ENCODE measurements at places on chromosomes 4 and X.

DNA sequence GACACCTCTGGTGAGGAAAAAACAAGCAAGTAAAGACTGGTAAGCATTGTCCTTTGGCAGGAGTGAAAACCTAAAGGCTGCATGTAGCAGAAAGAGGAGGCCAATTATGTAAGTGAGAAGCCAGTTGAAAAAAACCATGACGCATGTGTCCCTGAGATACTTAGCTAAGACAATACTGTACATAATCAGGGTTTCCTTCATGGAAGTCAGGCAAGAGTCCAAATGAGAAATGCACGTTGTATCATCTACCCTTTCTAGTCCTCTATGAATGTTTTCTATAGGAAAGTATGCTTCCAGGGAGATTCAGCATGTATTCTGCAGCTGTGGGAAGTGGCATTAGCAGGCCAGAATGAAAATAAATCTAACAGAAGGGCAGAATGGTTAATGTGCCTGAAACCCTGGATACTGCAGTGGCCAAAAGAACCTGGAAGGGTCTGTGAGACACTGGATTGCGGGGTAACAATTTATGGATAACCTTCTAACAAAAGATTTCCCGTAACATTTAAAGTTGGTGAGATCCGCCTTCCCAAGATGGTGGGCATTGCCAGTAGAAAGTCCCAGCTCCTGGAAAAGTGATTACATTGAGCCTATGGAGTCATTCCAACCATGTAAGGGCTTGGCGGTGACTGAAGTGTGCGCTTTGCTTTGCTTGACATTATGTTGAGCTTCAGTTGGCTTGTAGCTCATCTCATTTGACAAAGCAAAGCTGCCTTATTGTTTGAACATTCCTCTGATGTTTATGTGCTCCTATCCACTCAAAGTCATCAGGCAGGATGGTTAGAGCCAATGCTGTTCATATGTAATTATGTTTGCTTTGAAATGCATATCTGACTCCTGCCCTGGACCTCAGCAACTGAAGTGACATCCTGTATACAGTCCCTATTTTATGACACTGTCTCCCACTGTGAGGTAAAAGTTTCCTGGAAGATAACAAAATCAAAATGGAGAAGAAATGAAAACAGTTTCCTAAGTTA lies 200.4 kb downstream of the ARHGAP24 start:
- no peak for DNase-seq

GRCh38 chr4:154361450-154361849 lies 130.1 kb downstream of the DCHS2 start:
- DNase-seq: no peak

DNA sequence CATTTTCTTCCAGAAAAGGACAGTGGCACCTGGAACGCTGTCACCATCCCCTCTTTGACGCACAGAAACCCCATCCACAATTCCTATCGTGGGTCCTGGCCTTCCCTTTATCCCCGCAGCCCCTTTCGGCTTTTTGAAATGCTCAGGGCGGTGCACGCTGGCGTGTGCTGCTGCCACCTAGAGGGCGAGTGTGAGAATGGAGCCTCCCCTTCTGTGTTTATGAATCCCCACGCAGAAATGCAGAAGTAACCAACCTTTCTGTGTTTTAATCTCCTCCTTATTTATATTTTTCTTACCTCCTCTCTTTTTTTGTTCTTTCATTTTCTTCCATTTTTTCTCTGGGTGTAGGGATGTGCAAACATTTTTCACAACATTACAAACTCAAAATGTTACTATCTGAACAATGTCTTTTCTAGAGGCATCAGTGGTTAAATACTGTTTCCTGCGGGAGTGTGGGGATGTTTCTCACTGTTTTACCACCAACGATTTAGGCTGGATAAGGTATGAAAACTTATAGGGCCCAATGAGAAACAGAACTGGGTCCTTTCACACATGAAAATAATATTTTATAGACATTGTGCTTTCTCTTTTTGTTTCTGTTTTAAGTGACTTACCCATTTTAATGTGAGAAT lies 50.0 kb downstream of the TMA16 start:
- DNase-seq: peak; percentile 60

DNA sequence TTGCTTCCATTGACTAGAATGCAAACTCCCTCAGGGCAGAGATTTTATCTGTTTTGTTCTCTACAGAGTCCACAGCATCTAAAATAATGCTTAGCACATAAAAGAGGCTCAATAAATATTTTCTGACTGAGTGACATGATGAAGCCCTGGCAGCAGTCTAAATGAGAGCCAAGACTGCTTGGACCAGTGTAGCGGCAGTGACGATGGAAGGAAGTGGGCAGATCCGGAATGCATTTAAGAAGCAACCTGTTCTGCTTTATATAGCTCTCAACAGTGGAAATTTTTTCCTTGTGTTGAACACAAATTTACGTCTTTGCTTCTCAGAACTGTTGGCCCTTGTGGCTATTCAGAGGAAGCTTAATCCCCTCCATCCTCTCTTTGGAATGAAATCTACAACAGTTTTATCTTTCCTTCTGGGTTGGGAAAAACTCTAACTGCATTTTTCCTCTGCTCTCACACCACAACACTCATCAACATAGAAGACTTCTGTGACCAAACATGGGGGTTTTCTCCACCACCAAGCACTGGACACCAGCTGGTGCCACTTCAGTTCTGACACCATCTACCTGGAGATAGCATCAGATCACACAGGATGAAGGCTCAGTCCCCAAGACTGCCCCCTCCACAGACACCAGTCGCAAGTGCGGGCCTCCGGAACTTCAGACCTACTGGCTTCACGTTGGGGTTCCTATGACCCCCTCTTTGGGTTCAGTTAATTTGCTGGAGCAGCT lies 7.0 kb upstream of the BEND4 start:
- DNase-seq: no peak

DNA sequence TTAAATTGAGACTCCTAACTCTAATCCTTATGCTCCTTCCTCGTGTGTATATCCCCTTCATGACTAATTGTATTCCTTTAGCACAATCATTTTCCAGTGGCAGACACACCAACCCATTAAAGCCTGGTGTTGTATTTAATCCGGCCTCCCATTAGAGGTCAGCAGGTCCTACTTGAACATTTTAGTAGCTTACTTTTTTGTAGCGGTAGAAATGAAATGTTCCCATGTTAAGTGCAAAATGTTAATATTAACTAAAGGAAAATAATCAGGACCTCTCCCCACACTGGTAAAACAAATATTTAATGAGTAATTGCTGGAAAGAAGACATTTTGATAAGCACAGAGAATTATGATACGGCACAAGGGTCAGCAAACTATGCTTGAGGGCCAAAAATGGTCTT lies 3.4 kb downstream of the RAB33B start:
- no peak for DNase-seq

- DNase-seq: no peak
These were observed 131.5 kb downstream of the PRSS12 start for GRCh38 chr4:118221227-118221800.
